Naive thymus-derived CD4-positive, alpha-beta T cell (primary cell): ENCODE measurements at places on chromosomes 2 and 18. TPM values are rescaled to one million over a fixed set of nuclear protein-coding genes. Genes with fewer than 3 reads are reported as not detected.

Gene GCG
- total RNA-seq, result not detected

Gene TMEM169
- total RNA-seq, result 2.2 and 2.6 TPM in 2 replicates

Gene ANKRD62
- not detected for total RNA-seq

Gene SRD5A2
- not detected in 2 replicates for total RNA-seq

Gene TSGA10
- 12.6 TPM for total RNA-seq

Gene VRK2
- total RNA-seq, result 14.1 TPM

Gene PLEK
- 3.7 TPM for total RNA-seq

Gene SPDYA
- 4.1 TPM for total RNA-seq

Gene MAP2
- not detected for total RNA-seq

Gene COPS8
- total RNA-seq, result 45.2 and 46.4 TPM in 2 replicates

Gene WDR35
- total RNA-seq, result 3.5 and 3.8 TPM in 2 replicates

Gene HOXD10
- not detected for total RNA-seq

GRCh38 chr2:84946204-84947009 lies 24.6 kb upstream of the KCMF1 start:
- no peaks in the 10 kb centered on the region for H3K27me3 ChIP-seq
- peak; percentile 20 for DNase-seq
- peak overlapping the region; percentile 64 for H3K27ac ChIP-seq
- peaks cover 16% of the 10 kb centered on the region for H3K4me1 ChIP-seq

GRCh38 chr2:1814616-1815015 lies 70.3 kb upstream of the PXDN start:
- DNase-seq, result no peak
- H3K27me3 ChIP-seq, result no peaks in the 10 kb centered on the region
- no peak overlapping the region for H3K27ac ChIP-seq
- H3K4me3 ChIP-seq, result no peak overlapping the region
- no peaks in the 10 kb centered on the region for H3K36me3 ChIP-seq
- no peaks in the 10 kb centered on the region for H3K4me1 ChIP-seq

- H3K36me3 ChIP-seq, result no peaks in the 10 kb centered on the region
- H3K27ac ChIP-seq, result no peak overlapping the region
- peaks cover 5% of the 10 kb centered on the region for H3K27me3 ChIP-seq
- H3K4me3 ChIP-seq, result no peak overlapping the region
- H3K4me1 ChIP-seq, result no peaks in the 10 kb centered on the region
These were observed 34.3 kb downstream of the EN1 start for GRCh38 chr2:118813111-118813510.

DNA sequence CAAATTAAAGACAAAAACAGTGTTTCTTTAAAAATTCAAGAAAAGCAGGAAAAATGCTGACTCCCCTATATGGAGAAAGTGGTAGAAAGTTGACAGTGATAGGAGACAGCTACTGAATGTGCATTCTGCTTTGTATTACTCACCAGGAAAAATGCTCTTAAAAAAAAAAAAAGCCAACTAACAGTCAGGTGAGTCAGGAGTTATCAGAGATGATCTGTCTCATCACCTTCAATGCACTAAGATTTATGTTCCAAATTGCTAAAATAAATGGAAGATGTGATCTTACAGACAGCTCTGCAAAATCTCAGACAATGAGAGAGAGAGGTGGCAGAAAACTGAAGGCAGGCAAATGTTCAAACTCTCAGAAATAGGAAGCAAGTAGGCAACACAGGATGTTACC lies 47.6 kb upstream of the ZNF521 start:
- H3K36me3 ChIP-seq, result no peaks in the 10 kb centered on the region
- H3K4me3 ChIP-seq, result no peak overlapping the region
- DNase-seq, result no peak
- no peaks in the 10 kb centered on the region for H3K4me1 ChIP-seq
- no peak overlapping the region for H3K27ac ChIP-seq
- H3K27me3 ChIP-seq, result no peaks in the 10 kb centered on the region

GRCh38 chr2:241157841-241158545 lies 7.7 kb downstream of the PPP1R7 start:
- peaks cover 11% of the 10 kb centered on the region for H3K36me3 ChIP-seq
- no peaks in the 10 kb centered on the region for H3K4me1 ChIP-seq
- no peak overlapping the region for H3K27ac ChIP-seq

- no peak overlapping the region for H3K27ac ChIP-seq
- no peaks in the 10 kb centered on the region for H3K4me1 ChIP-seq
These were observed 131.8 kb upstream of the HS6ST1 start for GRCh38 chr2:128450211-128451024.

DNA sequence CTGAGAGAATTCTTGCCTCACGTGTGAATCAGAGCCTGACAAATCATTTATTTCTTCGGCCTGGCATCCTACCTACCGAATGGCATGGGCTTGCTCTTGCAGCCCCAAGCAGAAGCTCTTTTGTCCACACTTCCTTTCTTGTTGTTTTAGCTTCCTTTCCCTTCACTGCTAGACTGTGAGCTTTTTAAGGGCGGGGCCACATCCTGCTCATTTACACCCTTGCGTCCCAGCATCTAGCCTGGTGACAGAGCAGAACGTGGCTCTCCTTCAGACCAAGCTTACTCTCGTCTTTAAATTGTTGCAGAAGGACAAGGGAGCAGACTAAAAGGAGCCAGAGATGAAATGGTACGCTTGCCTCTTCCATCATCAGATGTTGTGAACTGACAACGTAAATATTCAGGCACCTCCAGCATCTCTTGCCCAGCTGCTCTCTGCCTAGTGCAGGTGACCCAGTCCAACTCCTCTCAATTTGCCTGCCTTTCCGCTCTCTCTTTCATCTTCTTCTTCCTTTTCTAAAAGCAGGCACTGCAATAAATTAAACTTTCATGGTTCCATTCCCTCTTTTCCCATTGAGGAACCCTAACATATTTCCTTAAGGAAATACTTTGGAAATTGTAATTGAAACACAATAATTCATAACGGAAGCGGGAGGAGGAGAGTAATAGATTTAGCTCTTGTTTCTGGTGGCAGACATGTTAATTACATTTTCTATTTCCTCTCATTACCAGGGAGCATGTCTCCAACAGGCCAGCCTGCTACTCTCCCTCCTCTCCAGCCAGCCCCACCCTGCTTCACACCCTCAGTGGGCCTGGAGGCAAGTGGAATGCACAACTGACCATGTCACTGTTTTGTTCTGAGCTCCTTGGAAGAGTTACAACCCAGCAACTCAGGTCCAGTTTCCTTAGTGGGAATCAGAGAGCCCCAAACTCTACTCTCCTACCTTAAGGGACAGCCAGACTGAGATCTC lies 228.1 kb upstream of the TRIB2 start:
- H3K27me3 ChIP-seq, result no peaks in the 10 kb centered on the region
- H3K4me1 ChIP-seq, result peaks cover 70% of the 10 kb centered on the region
- DNase-seq, result peak; percentile 38
- peak overlapping the region; percentile 21 for H3K4me3 ChIP-seq
- no peaks in the 10 kb centered on the region for H3K36me3 ChIP-seq

- no peak overlapping the region for H3K4me3 ChIP-seq
- H3K4me1 ChIP-seq, result no peaks in the 10 kb centered on the region
- no peak for DNase-seq
- no peaks in the 10 kb centered on the region for H3K27me3 ChIP-seq
- H3K36me3 ChIP-seq, result no peaks in the 10 kb centered on the region
- H3K27ac ChIP-seq, result no peak overlapping the region
These were observed 1134.8 kb upstream of the ZEB2 start for GRCh38 chr2:145654746-145655145.

DNA sequence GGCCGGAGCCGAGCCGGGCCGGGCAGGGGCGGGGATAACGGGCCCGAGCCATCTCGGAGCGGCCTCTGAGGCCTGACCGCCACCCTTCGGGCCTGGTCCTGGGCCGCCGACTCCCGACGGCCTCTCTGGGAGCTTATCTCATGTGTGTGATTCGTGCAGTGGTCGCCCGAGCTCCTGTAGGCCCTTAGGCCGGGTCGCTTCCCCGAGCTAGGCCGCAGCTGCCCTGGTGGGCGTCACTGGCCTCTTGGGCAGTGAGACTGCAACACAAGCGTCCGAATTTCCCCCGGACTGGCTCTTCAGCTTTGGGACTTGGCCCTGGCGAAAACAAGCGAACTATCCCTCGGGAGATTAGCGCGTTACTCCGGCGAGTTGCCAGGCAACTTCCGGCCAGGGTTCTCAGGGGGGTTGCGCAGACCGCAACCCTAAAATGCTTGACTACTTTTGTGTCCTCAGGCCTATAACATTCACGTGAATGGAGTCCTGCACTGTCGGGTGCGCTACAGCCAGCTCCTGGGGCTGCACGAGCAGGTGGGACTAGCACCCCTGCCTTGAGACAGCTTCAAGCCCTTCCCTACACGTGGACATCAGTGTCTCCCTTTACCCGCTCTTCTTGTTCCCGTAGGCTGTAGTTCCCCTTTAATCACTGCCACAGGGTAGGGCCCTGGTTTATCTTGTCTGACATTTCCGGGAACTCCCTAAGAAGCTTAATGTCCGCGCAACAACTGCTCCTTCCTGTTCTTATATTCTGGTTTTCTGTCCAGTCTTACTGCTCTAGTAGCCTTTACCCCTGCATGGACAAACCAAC lies 602 bp downstream of the SNX17 start:
- peaks cover 29% of the 10 kb centered on the region for H3K4me1 ChIP-seq
- peaks cover 65% of the 10 kb centered on the region for H3K36me3 ChIP-seq
- H3K27ac ChIP-seq, result peak overlapping the region; percentile 93
- DNase-seq, result no peak
- H3K27me3 ChIP-seq, result no peaks in the 10 kb centered on the region

DNA sequence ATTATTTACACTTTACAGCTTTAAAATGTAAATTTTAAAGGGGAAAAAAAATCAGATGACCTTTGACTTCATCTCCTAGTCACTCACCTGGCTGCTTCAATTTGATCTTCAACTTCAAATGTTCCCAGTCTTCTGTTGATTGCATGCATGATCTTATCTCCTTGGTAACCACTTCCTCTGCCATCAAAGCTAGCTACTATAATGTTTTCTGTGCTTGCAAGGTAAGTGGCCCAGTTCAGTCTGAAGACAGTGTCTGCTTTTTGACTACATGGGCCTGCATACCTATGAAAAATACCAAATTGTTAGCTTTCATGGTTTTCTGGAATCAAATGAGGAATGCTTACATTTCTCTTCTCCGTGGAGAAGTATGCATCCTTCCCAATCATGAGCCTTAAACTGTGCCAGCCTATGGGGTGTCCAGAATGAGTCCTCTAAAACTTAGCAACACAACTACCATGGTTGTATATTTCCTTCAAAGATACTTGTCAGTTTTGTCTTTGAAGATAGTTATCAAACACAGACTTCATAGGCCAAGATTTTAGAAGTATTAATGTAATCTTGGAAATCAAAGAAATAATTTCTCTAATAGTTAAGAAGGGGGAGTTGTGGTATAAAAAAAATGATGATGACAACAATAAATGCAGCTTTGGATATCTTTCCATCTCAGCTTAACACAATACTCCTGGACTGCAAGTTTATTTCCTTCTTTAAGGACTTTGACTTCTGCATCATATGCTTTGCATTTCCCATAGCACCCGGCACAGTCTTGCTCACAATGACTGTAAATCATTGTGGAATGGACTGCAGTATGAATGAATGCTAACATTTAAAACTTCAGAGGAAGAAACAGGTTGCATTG lies 62.1 kb downstream of the DPP4 start:
- no peaks in the 10 kb centered on the region for H3K27me3 ChIP-seq
- peak overlapping the region; percentile 17 for H3K4me3 ChIP-seq
- H3K27ac ChIP-seq, result peak overlapping the region; percentile 95

GRCh38 chr2:16281451-16282335 lies 341.3 kb downstream of the MYCN start:
- no peak overlapping the region for H3K4me3 ChIP-seq
- no peaks in the 10 kb centered on the region for H3K27me3 ChIP-seq
- no peaks in the 10 kb centered on the region for H3K4me1 ChIP-seq
- no peaks in the 10 kb centered on the region for H3K36me3 ChIP-seq
- no peak overlapping the region for H3K27ac ChIP-seq

DNA sequence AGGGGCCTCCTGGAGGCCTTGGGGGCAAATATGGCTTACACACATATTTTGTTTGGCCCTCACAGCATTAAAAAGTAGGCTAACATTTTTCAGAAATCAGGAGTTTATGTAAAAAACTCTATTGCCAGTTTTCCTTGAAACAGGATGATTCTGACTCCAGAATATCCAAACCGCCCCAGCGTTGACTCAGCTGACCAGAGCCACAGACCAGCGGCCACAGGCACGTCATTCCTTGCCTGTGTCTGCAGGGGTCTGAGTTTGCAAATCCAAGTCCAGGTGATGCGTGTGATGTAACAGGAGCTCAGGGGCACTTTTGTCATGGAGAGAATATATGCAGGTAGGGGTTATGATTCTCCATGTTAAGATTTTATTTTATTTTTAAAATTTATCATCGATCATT lies 79.4 kb upstream of the ALKAL2 start:
- H3K27ac ChIP-seq, result no peak overlapping the region
- H3K4me3 ChIP-seq, result no peak overlapping the region
- H3K36me3 ChIP-seq, result no peaks in the 10 kb centered on the region
- DNase-seq, result no peak

GRCh38 chr2:155372969-155373368 lies 674.5 kb downstream of the KCNJ3 start:
- no peaks in the 10 kb centered on the region for H3K36me3 ChIP-seq
- DNase-seq, result no peak
- H3K27ac ChIP-seq, result no peak overlapping the region
- no peaks in the 10 kb centered on the region for H3K27me3 ChIP-seq
- H3K4me1 ChIP-seq, result no peaks in the 10 kb centered on the region

DNA sequence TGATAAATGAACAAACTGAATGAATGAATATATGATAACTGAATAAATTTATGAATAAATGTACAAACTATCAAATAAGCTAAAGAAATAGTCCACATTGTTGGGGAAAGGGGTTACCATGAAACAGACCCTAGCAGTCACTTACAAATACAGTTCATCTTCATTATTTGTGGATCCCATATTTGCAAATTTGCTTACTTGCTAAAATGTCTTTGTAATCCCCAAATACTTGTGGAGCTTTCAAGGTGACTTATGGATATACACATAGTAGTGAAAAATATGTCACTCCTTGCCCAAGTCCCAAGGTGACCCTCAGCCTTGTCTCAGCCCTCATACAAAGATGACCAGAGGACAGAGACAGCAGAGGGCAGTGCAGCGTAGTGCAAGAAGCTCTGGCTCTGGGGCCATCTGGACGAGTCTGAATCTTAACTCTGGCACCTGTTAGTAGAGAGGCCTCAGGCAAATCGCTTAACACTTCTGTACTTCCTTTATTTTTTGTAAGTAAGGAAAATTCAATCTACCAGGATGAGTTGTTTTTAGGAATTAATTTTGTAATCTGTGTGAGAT lies 3.1 kb downstream of the PAIP2B start:
- DNase-seq, result no peak
- no peak overlapping the region for H3K27ac ChIP-seq
- no peak overlapping the region for H3K4me3 ChIP-seq
- H3K27me3 ChIP-seq, result no peaks in the 10 kb centered on the region
- peaks cover 8% of the 10 kb centered on the region for H3K4me1 ChIP-seq
- no peaks in the 10 kb centered on the region for H3K36me3 ChIP-seq

DNA sequence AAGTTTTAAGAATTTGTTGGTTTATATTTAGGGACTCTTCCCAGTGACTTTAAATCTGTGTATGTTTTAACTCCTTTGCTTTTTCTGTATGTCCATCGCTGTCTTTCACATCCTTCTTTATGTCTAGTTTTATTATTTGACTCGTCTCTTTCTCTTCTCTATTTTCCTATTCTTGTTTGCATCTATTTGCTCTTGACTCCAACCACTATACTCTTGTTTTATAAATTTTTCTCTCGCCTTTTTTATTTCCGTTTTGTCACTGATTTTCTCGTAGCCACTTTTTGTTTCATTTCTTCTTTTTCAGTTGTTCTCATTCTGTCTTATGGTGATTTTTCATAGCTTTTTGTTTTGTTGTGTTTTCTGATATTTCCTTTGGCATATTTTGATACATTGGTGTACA lies 170.5 kb upstream of the NETO1 start:
- no peak for DNase-seq
